ENCODE measurements at places on chromosomes 4 and X. TPM values are rescaled to one million over a fixed set of nuclear protein-coding genes. Genes with fewer than 3 reads are reported as not detected.

LRRC66 gene
- 0.48 TPM for total RNA-seq

- peaks cover 7% of the 10 kb centered on the region for H3K27me3 ChIP-seq
- DNase-seq = no peak
Measured at GRCh38 chrX:11215191-11215921, 77.9 kb upstream of the AMELX start.

DNA sequence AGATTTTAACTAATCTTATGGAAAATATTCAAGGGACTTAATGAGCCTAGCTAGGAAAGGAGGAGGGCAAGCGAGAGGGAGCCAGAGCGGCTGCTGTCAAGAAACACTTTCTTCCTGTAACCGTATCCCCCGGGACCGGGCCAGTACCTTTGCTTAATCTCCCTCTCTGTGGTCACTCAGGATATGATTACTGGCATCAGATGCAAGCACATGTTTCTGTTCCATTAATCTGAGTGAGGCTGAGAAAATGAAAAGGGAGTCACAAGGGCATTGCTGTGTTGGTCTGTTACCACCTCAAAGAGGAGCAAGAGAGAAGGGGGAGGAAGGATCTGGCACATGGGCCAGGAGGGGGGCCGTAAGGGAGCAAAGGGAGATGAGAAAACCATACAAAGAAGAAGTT lies 356.7 kb upstream of the GATB start:
- no peaks in the 10 kb centered on the region for H3K4me1 ChIP-seq
- DNase-seq = no peak
- H3K4me3 ChIP-seq = no peak overlapping the region
- H3K27me3 ChIP-seq = no peaks in the 10 kb centered on the region
- no peak overlapping the region for H3K27ac ChIP-seq
- H3K36me3 ChIP-seq = no peaks in the 10 kb centered on the region

- H3K27me3 ChIP-seq = no peaks in the 10 kb centered on the region
- no peak overlapping the region for H3K27ac ChIP-seq
- no peaks in the 10 kb centered on the region for H3K36me3 ChIP-seq
- H3K4me1 ChIP-seq = no peaks in the 10 kb centered on the region
Measured at GRCh38 chr4:185932491-185932890, 120.5 kb upstream of the SORBS2 start.

GRCh38 chr4:168708108-168708507 lies 211.3 kb downstream of the PALLD start:
- H3K4me3 ChIP-seq = no peak overlapping the region
- no peak for DNase-seq
- no peaks in the 10 kb centered on the region for H3K36me3 ChIP-seq
- no peak overlapping the region for H3K27ac ChIP-seq
- no peaks in the 10 kb centered on the region for H3K4me1 ChIP-seq

DNA sequence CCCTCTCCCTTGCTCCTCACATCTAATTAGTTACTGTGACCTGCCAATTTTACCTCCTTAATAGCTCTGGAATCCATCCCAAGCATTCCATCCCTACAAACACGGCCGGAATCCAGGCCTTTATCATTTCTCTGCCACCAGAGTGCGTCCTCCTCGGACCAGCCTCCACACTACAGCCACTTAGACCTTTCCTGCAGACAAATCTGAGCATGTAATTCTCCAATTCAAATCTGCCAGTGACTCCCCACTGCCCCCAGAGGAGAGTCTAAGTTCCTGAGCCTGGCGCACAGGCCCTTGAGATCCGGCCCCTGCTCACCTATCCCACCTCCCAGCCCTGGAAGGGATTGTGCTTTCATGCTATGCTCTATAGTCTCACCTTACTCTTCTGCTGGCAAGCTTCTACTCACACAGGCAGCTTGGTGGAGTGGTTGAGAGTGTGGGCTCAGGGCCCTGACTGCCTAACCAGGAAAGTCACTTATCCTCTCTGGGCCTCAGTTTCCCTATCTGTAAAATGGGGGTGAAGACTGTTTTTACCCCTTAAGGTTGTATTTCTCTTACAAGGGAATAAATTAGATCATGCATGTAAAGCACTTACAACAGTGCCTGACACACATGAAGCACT lies 31.2 kb downstream of the PJA1 start:
- H3K27ac ChIP-seq = no peak overlapping the region
- H3K4me1 ChIP-seq = no peaks in the 10 kb centered on the region
- no peaks in the 10 kb centered on the region for H3K36me3 ChIP-seq

DNA sequence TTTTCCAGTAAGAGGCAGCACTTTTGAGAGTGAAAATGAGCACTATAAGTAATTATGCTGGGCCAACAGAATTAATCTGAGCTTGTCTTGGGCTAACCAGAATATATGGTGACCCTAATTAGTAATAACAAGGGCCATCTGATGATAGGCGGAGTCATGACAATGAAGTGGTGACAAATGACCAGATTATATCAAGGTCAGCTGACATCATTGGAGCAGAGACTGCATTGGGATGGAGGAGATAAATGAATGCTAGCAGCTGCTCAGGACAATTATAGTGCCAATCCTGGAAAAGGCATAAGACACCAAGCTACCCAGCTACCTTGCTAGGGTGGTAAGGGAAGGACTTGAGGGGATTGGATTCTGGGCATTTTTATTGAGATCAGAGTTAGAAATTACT lies 1548.7 kb downstream of the RPA4 start:
- no peaks in the 10 kb centered on the region for H3K27me3 ChIP-seq
- H3K4me1 ChIP-seq = no peaks in the 10 kb centered on the region
- no peaks in the 10 kb centered on the region for H3K36me3 ChIP-seq

DNA sequence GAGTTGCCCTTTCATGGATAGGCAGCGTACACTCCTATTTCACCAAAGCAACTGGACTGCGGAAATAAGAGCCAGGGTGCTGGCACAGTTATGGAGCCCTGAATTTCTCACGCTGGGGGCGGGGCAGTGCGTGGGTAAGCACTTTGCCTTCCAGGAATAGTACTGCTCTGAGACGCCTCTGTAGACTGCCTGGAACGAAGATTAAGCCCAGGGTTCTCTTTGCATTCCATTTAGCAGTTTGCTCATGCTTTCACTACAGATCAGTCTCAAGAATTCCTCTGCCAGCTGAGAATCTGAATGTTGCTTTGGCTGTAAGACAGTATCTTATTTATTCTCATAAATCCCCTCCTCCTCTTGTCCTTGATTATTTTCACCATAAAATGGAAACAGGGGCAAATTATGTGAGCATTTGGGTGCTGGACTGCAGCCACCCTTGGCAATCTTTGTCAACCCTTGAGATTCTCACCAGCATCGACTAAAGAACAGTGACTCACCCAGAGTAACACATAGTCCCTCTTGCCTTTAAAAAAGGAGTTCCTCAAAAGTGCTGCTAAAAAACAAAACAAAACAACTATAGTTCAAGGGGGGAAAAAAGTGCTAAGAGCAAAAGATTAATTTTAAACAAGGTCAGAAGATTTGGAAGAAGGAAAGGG lies 88.9 kb upstream of the CITED1 start:
- no peaks in the 10 kb centered on the region for H3K36me3 ChIP-seq
- no peaks in the 10 kb centered on the region for H3K4me1 ChIP-seq
- DNase-seq = no peak
- peaks cover 21% of the 10 kb centered on the region for H3K27me3 ChIP-seq
- H3K4me3 ChIP-seq = no peak overlapping the region

Data from breast epithelium (tissue), 4 donors.